ENCODE measurements at places on chromosomes 2 and 18.

- DNase-seq = no peak
Measured at GRCh38 chr2:180653481-180653880, 326.9 kb upstream of the UBE2E3 start.

- DNase-seq = no peak
Measured at GRCh38 chr2:144461308-144461766, 58.6 kb downstream of the ZEB2 start.

DNA sequence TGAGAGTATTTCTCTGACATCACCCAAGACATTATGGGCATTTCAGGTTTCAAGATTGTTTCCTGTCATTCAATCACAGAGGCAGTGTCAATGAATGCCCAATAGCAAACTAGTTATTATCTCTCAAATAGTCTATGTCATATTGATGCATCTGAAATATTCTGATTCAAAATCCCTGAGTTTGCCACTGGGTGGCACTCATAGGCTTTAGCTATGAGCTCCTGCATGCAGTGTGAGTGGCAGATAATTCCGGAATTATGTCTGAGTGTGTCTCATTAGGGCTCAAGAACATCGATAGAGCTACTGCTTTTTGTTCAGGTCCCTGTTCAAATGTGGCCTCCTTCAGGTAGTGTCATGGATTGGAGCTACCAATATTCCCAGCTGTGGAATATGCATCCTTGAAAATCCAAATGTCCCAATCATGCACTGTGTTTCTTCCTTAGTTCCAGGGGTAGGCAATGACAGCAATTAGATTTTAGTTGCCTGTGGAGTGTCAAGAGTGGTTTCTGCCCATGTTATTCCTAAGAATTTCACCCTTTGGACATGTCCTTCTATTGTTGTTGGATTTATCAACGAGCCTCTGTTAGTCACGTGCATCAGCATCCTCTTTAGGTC lies 7.8 kb upstream of the OR6B3 start:
- DNase-seq = peak; percentile 52

- no peak for DNase-seq
Measured at GRCh38 chr2:10880586-10881321, 31.0 kb upstream of the KCNF1 start.

GRCh38 chr2:9885036-9885684 lies 41.9 kb downstream of the TAF1B start:
- DNase-seq = no peak

GRCh38 chr18:42268798-42269197 lies 313.8 kb downstream of the PIK3C3 start:
- no peak for DNase-seq

DNA sequence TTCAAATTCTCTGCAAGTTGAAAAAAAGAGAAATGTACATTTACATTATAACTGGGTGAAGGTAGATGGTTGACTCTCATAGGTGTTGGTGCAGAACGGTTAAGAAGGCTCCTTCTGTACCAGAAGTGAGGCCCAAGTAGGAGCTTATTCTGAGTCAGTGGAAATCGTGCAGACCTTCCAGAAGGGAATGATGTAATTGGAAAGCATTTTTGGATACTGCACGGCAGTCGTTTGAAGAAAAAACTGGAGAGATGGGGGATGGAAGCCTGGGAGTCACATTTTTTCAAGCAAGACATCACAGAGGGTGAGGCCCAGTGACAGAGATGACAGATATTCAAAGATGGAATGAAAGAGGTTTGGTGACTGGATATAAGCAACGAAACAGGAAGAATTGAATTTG lies 39.4 kb downstream of the HRH4 start:
- no peak for DNase-seq

DNA sequence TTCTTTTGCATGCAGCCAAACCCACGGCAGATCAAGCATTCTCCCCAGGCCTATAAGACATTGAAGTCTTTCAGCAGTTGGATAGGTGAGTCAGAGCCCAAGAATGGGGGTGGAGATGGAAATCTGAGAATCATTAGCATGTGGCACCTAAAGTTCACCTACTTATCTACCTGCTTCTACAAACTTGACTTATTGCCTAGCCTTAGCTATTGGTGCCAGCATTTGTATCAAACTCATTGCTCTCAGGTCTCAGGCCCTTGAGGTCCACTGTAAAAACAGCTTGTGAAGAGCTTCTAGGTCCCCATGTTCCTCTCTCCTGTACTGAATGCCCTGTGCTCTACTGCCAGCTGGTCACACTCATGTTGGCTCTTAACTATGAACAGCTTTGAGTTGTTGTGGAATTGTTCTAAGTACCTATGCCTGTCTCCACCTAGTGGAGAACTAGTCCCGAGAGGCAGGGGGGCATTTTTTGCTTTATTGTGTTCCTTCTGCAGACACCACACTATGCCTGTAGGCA lies 278.4 kb upstream of the SPRED2 start:
- no peak for DNase-seq

DNA sequence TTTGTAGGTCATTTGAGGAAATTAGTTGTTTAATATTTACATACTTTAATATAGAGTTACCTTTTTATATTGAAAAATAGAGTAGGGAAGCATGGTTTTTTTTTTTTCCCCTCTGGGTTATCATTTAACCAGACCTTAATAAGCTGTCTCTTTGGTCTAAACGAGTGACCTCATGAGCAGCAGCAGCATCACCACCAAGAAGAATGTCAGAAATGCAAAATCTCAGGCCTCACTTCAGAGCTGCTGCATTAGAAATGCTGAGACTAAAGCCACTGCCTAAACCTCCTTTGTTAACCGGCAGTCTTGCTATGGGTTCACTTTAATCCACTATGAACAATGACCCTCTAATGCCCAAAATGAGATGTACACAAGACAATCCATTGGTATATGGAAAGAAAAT lies 733.7 kb upstream of the FAM98A start:
- DNase-seq = no peak

DNA sequence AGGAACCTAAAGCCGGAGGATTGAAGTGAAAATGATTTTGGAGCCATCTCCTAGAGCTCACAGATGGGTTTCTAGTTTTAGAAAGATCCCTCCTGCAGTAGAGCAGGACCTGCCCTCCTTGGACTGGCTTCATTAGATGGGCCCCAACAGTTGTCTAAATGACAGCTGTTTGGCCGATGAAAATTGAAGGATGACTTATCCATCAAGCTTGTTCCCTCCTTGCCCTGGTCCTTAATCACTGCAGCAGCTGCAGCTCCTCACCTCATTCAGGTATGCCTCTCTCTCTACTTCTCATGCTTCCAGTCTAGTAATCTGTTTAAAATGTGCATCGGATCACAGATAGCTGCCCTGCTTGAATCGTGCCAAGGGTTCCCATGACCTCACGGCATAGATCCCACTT lies 677.6 kb downstream of the BCL11A start:
- DNase-seq = no peak

DNA sequence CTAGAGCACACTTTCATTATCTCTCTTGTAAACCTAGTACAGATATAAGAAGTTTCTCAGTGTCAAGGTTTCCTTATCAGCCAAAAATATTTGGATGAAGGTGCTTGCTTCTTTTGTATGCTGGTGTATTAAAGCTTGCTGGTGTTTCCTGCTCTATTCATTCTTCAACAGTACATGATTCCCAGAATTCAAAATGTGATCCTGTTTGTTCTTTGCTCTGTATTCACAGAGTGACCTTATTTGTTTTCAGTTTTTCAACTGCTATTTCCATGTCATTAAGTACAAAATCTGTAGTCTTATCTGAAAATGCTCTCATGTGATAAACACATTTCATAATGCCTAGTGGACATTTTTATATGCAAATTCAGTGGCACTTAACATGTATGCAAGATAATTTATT lies 1185.8 kb downstream of the SUCLG1 start:
- DNase-seq = no peak

DNA sequence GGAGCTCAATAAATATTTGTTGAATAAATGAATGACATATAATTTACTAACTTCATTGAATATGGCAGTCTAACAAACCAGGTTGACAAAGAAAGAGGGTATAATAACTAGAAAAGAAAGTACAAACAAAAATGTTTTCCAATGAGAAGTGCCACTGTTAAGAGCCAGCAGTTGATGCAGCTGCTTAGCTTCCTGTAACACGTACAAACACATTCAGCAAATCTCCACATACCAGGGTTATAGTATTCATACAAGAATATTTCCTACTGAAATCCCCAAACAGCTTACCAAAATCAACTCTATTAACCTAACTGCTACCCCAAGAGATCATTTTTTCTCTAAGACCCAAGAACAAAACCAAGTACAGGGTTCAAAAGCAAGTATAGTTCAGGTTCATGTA lies 77.7 kb downstream of the THADA start:
- no peak for DNase-seq

DNA sequence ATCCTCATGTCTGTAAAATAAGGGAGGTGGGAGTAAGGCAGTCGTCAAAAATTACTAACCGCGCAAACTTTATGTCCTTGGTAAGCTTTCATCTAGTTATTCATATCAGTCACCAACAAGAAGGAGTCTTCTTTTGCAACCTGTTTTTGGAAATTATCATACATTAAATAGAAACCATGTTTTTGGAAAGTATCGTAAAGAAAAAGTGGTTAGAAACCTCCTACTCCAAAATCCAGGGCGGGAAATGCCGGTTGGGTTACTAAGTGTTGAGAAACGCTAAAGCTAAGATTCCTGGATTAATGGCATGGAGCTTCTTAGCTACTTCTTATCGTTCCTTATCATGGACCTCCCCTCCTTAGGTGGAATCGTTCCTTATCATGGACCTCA lies 778 bp downstream of the BBS5 start:
- no peak for DNase-seq

DNA sequence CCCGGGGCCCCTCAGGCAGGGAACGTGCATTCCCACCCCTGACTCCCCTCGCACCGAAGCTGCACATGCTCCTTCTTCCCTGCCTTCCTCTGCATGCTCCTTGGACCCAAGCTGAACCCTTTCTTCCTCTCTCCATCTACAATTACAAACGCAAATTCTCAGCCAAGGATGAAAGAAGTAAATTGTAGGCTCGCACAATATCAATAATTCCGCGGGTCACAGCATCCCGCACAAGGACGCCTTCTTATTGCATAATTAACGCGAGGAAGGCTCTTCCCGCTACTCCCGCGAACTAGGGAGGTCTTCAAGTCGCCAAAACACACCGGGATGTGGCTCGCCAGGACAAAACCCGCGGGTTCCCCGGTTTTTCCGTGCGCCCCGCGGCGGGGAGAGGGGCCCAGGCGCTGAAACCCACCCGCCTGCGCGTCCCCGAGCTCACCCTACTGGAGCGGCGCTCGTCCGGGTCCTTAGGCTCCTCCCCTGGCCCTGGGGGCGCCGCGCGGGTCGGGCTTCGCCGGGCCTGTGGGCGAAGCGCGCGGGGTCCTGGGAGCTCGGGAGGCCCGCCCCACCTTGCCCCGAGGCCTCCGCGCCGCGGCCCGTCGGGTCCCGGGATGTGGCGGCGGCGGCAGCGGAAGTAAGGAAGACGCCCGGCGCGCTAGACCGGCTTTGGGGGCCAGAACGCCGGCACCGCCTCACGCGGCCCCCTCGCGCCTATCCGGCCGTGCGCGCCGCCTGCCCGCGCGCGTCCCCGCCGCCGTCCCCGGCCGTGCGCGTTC lies at the start of gene CHST10:
Gene CHST10 (minus strand): TSS at position 734 of the 776 bp plus-strand sequence. CDS start 10,993 bp downstream, outside the sequence.
- peak; percentile 57 for DNase-seq

DNA sequence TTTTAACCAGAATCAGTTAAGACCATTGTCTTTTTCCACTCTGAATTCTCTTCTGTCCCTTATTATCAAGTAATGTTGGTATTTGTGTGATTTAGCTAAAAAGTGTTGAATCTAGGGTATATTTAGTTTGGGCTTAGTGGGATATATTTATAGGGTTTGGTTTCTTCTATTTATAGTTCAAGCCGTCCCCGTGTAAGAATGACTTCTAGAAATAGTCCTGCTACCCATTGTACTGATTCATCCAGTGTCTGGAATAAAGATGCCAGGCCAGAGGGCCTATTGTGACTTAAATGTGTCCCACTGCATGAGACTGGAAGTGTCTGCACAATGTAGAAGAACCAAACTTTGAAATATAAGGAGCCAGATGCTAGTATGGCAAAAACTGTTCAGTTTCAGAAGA lies 364.8 kb downstream of the TNS1 start:
- no peak for DNase-seq

DNA sequence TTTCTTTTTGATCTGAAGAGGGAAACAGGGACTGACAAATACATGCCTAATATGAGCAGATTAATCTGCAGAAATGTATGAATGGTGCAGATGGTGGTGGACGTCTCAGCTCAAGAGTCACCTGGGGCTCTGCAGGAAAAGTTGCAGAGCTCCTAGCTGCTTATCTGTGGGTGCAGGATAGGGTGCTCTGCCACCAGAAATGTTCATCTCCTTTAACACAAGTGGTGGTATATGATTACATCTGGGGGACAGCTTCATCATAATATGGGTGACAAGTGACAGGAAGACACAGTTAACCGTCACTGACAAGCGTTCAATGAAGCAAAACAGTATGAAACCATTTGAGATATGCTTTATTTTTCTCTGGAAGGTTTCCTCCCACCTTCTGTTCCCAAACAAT lies 121.2 kb upstream of the LINC00305 start:
- no peak for DNase-seq

GRCh38 chr2:58875436-58875835 lies 634.3 kb upstream of the FANCL start:
- no peak for DNase-seq

DNA sequence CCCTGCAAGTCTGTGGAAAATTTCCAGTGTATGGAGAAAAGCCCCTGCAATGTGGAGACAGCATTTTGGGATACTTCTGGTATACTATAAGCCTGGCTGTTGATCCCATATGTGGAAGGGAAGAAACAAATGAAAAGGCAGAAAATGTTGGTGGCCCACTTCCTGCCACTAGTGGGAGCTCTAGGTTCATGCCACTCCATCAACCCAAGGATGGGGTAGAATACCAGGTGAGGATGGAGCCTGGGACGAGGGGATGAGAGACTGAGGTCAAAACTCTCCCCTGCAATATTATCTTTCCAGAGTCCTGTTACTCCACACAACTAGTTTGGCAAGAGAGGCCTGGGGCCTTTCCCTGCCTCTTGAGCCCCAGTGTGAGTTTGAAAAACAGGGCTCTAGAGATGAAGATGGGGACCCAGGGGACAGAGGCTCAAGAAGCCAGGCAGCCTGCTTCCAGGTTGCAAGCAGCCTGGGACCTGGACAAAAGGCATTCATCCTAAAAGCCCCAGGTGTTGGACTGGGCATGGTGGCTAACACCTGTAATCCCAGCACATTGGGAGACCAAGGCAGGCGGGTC lies 31.9 kb downstream of the BMP10 start:
- peak; percentile 52 for DNase-seq

GRCh38 chr2:11757101-11757500 lies 10.7 kb downstream of the LPIN1 start:
- DNase-seq = no peak

All from activated CD4-positive, alpha-beta T cell treated with anti-CD3 and anti-CD28 coated beads, Interleukin-2, amount 50 U/mL, for 48 hours (primary cell).